AG08396 (cell line): ENCODE measurements at places on chromosomes 16 and 17.

GRCh38 chr16:14252860-14253259, 181.7 kb downstream of the MRTFB start:
- DNase-seq = no peak

- no peak for DNase-seq
Measured at GRCh38 chr17:58028578-58028977, 21.5 kb upstream of the SRSF1 start.

GRCh38 chr17:37659925-37660324, 16.7 kb upstream of the DDX52 start:
- DNase-seq = no peak

- DNase-seq = no peak
Measured at GRCh38 chr16:57947261-57947660, 23.7 kb downstream of the CNGB1 start.

- no peak for DNase-seq
Measured at GRCh38 chr16:2910441-2910969, 1.2 kb upstream of the FLYWCH1 start.

- no peak for DNase-seq
Measured at GRCh38 chr16:27221576-27222248, 18.4 kb downstream of the KDM8 start.

DNA sequence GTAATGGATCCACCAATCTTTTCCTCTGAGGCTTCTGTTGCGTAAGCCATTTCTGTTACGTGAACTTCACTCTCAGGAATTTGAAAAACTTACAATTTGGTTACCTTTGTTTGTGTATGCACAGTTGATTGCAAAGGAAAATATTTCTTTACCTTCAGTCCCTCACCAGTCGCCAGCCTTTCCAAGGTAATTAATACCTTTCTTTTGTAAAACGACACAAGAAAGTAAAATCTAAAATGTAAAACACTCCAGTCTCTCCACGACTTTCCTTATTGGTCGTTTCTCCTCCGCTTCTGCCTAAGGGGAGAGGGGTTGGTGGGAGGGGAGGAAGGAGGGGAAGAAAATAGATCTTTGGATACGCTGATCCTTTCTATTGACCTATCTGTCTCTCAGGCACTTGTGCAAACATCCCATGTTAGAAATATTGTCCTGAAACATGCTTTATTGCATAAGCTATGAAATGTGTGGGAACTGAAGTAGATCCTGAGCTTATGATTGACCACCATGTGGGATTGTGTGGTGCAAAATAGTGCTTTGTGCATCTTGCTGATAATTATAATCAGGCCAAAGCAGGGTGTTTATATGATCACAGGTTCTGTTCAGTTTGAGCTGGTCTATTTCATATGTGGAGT, 32.4 kb upstream of the EFCAB13 start:
- no peak for DNase-seq

DNA sequence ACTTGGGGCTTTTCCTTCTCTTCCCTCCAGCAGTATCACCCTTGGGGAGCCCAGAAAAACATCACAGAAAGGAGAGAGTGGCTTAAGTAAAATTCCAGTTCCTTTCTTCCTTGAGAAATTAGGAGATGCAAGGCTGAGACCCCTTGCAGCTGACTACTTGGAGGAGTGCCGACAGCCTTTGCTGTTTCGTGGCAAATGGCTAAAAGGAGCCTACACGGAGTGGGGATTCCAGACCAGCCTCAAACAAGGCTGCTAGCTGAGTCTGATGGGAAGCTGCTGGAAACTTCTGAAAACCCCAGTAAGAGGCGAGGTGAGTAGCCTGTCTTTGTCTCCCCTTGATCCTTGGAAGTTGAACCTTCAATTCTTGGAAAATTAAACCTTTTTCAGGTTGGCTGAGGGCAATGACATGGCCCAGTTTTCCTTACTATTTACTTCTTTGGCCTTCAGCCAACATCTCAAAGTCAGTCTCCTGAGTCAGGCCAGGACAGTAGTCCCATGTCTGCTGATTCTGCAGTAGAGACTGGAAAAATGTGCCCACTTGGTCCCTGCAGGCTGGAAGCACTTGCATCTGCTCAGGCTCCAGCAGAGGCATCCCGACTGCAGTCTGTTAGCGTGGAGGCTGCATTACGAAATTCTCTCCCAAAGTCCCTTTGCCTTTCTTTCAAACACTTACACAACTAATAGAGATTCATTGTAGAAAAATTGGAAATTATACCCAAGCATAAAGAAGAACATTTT, 23.4 kb downstream of the SMIM36 start:
- DNase-seq = no peak

DNA sequence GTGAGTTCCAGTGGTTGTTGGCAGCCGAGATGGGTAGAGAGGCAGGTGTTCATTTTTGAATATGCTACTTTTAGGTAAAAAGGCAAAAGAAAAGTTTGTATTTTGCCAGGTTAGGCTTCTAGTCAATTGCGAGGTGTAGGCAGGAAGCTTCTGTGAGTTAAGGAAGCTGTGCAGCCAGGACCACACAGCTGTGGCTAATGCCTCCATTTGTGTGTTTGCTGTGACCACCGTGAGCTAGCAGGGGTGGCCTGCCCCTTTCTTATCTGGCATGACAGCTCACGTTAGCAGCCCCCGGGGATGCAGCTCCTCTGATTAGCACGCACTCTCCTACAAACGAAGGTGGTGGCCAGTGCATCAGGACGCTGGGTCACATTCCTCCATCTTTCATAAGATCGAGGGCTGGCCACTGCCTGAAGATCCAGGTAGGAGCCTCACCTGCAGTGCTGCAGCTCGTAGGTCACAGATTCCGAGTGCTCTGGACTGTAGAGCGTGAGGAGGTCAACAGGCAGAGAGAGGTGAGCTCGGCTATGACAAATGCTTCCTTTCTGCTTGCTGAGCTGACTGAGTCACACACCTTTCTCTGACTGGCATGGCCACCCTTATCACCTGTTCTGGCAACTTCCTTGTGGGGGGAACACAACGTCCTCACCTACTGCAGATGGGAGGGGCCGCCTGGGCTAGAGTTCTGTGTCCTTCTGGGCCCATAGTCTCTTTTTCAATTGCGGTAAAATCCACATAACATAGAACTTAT, 244.4 kb downstream of the HS3ST3B1 start:
- DNase-seq = no peak

DNA sequence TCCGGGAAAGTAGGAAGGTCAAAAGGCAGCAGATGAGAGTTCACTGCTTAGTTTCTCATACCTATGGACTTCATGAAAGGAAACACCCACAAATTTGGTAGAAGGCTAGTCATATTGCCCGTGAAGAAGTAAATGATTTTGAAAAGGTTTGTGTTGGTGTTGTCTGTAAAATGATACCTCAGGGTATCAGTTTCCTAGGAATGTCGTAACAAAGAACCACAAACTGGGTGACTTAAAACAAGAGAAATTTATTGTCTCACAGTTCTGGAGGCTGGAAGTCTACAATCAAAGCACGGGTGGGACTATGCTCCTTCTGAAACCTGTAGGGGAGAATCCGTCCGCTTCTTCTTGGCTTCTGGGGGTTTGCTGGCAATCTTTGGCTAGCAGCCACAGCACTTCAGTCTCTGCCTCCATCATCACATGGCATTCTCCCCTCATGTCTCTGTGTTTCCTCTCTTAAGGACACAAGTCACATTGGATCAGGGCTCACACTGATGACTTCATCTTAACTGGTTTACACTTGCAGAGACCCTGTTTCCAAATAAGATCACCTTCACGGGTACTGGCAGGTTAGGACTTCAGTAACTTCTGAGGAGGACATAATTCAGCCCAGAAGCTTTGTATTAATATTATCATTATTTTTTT, 2.0 kb upstream of the NAE1 start:
- DNase-seq = no peak

DNA sequence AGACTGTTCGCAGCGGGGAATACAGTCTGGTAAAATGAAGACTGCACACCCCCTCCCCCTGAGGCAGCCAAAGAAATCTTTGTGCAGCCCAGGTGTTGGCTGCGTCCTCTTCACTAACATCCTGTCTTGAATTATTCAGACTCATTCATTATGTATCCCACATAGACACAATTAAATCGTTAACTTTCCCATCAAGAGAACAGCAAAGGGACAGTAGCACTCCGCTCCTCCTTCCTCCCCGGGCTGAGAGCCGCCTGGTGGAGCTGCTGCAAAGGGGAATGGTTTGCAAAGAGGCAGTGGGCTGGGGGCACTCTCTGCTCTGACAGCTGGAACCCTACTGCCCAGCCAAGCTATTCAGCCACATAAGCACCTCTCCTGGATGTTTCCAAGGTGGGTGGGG, 290.0 kb upstream of the SOX9 start:
- DNase-seq = no peak

DNA sequence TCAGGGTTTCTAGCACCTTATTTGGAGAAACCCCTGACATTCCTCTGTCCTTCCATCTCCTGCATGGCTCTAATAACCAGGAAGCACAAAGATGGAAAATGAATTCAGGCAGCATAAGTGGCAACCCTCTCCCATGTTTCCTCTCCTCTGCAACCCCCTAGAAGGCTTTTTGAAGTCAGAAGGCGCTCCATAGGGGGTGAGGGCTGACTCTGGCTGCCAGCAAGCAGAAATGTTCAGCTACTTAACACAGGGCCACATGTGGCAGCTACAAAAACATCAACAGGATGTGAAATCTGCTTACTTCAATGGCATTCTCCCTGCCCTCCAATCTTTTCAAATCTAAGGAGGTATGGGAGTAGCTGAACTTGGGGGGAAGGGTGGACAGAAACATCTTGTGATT, 55.2 kb upstream of the IRX5 start:
- DNase-seq = no peak
